ENCODE measurements at places on chromosomes 1 and 21.

DNA sequence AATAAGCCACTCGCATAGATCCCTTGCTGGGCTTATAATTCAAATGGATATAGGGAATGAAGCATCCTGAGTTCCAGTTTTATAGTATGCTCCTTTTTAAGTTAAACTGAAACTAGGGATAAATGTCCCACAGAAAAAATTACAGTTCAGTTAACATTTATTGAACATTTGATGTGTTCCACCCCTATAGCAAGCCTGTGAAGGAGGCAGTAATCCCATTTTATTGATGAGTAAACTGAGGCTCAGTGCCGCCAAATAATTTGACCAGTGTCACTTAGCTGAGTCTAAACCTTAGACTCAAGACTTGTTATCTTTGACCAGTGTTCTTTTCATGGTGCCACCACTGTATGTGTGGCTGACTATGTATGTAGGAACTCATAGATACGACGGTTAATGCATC lies 22.4 kb downstream of the URB2 start:
- no peak for DNase-seq

- peak; percentile 78 for DNase-seq
These were observed 5.6 kb upstream of the KCNA10 start for GRCh38 chr1:110524311-110525248.

- DNase-seq = no peak
These were observed 13.0 kb upstream of the SAMSN1 start for GRCh38 chr21:14559102-14559501.

DNA sequence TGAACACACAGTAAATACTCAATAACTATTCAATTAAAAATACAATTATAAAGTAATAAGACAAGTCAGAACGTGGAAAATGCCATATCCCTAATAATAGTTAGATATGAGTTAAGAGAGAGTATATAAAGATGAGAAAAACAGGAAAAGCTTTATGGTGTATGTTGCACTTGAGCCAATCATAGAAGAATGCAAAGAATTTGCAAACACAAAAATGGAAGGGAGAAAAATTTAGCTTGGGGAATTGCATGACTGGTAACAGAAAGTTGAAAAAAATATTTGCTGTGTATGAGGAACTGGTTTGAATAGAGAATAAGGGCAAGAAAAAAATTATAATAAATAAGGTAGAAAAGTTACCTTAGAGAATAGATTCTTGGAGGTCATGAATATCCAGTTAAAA lies 739.6 kb upstream of the CXADR start:
- DNase-seq = no peak

GRCh38 chr1:79808816-79809475 lies 802.4 kb upstream of the ADGRL4 start:
- no peak for DNase-seq

GRCh38 chr1:38013227-38013622 lies 691 bp downstream of the UTP11 start:
- DNase-seq = no peak

GRCh38 chr1:11714831-11715575 lies 20.9 kb upstream of the AGTRAP start:
- no peak for DNase-seq

GRCh38 chr1:5478156-5478695 lies 514.0 kb downstream of the NPHP4 start:
- DNase-seq = no peak

DNA sequence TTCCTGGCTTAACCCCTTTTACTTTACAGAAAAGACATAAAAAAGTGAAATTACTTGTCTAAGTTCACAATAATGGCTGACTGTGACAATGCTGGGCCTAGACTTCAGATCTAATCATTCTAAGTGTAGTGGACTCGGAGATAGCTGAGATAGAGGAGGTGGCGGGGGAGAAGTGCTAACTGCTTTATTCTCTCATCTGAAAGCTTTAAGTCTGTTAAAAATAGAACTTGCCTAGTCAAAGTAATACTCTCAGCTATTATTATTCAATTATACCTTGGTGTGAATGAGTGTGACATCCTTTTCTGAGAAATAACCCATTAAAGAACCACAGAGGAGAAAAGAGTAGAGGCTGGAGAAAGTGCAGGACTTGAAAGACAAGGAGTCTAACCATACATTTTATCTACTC lies 96.1 kb upstream of the OLIG2 start:
- no peak for DNase-seq

GRCh38 chr1:207581496-207582153 lies 63.3 kb upstream of the CR1L start:
- DNase-seq = no peak

DNA sequence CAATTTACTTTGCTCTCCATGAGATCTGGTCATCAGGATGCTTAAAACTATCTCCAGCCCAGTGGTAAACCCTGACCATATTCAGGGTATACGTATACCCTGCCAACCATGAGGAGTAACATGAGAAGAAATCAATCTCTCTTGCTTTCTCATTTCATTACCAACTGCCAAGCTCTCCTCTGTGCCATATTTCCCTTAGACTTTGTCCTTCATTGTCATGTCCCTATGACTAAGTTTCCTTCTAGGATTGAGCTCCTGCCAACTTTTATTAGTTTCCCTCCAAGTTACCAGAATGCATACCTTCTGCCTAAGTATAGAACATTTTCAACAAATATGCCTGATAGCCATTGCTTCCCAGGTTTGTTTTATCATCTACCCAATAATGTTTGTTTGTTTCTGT lies 1113.9 kb upstream of the B3GALT2 start:
- DNase-seq = peak; percentile 98

- no peak for DNase-seq
These were observed 204.5 kb downstream of the TTLL7 start for GRCh38 chr1:83794384-83794783.

DNA sequence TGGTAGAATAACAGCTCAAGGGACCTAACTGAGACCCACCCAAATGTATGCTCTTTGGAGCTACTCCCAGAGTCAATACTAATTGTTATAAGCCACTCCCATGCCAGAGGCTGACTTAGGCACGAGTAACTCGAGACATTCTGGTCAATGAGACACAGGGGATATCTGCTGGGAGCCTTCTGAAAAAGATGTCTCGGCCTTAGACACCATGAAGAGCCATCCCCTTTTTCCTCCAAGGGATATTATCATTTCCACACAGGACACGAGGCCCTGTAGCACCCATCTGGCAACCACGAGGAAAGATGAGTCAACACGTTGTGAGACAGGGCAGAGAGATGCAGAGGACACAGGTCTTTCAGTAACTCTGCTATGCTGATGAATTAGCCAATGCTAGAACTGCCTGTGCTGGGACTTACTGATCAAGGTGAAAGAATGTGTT lies 30.7 kb downstream of the ITPKB start:
- DNase-seq = peak; percentile 68

DNA sequence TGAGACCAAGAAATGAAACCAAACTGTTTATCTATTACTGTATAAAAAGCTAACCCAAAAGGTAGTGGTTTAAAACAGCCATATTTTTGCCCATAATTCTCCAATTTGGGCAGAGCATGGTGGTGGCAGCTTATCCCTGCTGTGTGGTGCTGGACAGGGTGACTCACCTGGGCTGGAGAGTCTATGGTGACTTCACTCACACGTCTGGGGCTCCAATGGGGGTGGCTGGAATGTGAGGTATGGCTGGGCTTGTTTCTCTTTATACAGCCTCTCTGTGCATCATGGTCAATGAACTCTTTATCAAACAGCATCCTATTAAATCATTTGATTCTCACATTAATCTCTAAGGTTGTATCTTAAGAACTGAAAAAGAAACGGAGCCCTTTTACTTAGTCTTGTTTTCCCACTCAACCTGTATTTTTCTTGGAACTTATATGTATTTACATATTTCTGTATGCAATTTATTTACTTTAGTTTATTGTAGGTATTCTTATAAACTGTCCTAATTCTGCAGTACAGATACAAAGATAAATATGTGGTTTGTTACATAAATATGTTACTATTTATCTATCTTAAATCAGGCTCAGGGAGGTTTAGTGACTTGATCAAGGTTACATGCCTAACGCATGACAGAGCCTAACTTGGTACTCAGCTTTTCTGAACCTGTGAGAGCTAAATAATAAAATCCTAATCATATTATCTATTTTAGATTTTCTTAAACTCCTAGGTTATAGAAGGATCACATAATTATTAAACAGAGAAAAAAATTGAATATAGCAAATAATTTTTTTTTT lies 37.5 kb upstream of the WLS start:
- DNase-seq = no peak

GRCh38 chr1:156308078-156308477 lies 9.0 kb upstream of the VHLL start:
- DNase-seq = no peak

Data from NCI-H446 treated with DMSO at 0.1 percent for 48 hours (cell line).